Fibroblast of upper back skin (primary cell): ENCODE measurements at places on chromosomes 7 and 10.

DNA sequence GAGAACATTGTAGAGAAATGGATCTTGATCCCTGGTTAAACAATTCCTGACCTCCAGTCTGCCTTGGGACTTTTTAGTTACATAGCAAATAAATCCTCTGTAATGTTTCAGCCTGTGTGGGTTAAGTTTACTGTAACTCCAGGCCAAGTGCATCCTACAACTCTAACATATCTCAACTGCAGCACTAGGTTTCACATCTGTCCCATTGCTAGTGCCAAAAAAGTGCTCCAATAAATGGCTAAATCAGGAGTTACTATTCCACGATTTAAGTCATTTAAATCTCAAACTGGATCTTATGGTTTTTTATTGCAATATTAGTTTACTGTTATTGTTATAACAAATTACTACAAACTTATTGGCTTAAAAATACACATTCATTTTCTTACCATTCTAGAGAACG, 479.6 kb downstream of the GPAM start:
- no peak for DNase-seq

GRCh38 chr7:20417260-20417659, 86.6 kb downstream of the ITGB8 start:
- no peak for DNase-seq

DNA sequence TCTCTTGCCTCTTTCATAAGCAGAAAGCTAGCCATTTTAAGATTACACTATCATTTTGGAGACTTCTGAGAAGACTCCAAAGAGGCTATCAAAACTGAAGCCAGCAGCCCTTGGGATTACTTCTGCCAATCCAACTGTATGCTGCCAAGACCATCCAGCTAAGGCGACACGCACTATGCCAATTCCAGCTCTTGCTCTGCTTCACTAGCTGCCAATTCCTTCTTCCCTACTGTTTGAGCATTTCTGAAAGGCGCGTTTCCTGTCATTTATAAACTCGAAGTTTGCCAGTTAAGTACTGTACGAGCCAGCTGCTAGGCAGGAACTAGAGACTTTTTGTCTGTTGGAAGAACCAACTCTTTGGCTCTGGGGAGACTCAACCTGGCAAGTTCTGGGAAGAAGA, 36.5 kb downstream of the MALSU1 start:
- DNase-seq: no peak

- DNase-seq: no peak
These were observed 89.5 kb downstream of the OTUD1 start for GRCh38 chr10:23528419-23528818.

- DNase-seq: no peak
These were observed 112.1 kb downstream of the FAM53B start for GRCh38 chr10:124632064-124632531.

DNA sequence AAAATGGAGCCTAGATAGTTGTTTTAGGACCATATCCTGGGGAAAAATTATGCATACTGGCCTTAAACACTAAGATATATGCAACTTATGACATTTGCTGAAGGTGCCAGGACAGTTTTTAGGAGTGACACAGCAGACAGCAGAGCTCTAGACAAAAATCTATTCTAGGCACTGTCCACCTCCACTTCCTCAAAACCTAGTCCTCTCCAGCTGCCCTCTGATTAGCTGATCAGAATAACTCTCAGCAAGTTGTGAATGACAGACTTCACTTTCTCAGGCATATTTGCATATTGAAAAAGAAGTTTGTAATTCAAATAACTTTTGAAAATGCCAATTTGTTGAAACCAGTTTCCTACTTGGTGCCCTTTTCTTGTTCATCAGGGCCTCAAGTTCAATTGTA, 152.3 kb upstream of the STEAP4 start:
- no peak for DNase-seq

DNA sequence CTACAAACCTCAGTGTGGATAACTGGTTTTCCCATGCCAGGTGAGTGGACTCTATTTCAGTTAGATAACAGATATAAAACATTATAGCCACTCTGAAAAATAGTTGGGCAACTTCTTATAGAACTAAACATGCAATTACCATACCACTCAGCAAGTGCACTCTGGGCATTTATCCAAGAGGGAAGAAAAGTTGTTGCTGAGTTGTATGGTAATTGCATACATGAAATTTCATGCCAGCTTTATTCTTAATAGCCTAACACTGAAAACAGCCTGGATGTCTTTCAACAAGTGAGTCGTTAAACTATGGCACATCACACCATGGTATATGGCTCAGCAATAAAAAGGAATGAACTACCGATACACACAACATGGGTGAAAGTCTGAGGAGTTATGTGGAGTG, 10.6 kb upstream of the UPP1 start:
- no peak for DNase-seq

DNA sequence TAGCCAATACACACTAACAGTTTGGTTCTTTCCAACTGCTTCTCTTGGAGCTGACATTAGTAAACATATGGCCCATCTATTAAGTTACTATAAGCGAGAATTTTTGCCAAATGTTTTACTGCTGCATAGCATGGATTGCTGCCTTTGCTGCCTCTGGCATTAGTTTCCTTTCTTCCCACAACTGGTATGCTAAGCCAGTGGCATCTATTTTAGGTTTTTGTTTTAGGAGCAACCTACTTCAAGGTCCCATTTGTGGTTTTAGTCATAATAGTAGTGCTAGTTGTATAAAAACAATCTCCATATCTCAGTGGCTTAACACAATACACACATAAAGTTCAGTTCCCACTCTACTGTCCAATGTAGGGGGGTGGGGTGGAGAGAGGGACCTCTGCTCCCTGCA, 25.9 kb upstream of the PANK1 start:
- no peak for DNase-seq

GRCh38 chr7:104848138-104848990, 165.6 kb upstream of the KMT2E start:
- DNase-seq: peak; percentile 51

DNA sequence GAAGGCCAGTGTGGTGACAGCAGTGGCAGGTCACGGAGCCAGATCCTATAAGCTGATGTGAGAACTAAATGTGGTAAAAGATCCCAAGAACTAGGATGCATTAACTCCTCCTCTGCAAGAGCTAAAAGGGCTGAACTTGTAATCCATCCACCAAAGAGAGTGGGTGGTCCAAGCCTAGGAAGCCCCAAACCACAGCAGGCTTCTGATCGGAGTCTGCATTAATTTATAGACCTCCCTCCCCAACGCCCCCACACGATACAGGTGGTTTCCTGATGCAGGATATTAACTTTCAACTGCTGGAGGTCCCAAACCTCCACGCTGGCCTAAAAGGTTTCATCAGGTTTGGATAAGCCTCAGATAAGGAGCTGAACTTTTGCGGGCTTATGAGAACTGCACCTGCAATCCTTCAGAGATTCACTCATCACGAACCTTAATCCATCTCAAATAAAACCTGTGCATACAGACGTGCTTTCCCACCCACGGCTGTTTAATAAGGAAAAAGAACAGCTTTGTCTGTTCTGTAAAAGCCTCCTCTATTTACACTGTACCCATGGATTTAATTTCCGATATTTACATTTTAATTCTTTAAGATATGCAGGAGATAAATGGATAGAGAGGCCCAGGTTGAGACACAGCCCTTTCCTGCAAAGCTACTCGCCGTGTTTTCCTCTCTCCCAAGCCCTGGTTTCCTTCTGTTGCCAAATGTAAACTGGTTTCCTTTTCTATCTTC, 74.9 kb downstream of the GFRA1 start:
- DNase-seq: no peak

- DNase-seq: no peak
These were observed 337.6 kb downstream of the CCSER2 start for GRCh38 chr10:84665883-84666463.

GRCh38 chr7:157122800-157123495, 15.8 kb upstream of the UBE3C start:
- DNase-seq: no peak
